CD4-positive, alpha-beta T cell treated with Interleukin-2 at 100 ng/mL for 4 hours (primary cell): ENCODE measurements at places on chromosomes 11 and 22.

DNA sequence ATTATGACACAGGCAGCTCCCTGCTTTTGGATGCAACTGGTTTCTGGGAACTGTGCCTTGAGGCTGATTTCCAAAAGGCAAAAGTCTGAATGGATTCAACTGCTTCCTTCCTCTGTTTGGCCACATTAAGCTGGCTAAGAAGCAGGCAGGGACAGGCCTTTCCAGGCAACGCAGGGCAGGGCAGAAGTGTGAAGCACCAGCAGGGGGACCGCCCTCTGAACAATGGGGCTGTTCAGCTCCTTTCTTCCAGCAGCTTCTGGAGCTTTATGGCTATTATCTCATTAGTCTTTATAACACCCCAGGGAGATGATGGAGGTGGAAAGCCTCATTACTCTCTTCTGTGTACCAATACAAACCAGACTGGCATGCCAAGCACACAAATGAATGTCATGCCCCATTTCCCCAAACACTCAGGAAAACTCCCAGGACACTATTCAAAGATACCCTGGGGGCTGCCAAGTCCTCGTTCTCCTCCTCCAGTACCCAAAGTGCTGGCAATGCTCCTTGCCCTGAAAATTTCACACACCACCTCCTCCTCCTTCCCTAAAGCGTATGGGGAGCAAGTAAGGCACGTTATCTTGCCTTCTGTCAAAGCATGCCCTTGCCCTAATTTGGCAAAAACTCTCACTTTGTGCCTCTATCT lies 21.3 kb downstream of the MORC2 start:
- no peak for DNase-seq

DNA sequence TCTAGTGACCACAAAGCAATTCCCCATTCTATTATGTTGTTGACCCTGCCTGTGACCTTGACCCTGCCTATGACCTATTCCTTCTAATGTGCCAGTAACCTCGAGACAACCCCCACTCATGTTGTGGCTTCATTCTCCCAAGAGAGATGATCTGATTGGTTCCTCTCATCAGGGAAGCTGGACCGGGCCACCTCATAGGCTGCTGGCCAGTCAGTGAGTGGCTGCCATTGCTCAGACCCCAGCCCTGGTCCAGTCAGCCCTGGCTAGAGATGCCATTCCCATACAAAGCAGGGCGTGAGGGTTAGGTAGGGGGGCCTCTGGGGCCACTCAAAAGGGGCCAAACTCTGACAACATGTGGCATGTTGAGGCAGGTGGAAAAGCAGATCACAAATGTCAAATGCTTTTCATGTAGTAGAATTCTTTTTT lies 11.9 kb downstream of the SLC29A2 start:
- no peak for DNase-seq

- DNase-seq = no peak
Observed at GRCh38 chr11:118914987-118915386, 10.7 kb downstream of the BCL9L start.

DNA sequence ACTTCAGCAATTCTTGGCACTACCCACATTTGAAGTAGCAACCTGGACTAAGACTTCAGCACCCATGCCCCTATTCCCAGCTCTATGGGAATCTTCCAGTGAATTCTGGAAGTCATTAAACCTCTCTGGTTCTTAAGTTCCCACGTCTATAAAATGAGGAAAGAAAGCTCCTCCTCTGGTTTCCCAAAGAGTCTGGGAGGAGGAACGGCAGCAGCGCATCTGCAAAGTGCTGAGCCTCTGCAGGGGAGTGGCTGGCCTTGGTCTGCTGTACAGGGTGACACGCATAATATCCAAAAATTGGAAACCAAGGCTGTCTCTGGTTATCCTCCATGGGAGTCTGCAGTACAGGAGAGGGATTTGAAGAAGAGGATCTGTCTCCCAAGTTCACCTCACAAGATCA lies 73.6 kb upstream of the TP53I11 start:
- no peak for DNase-seq

DNA sequence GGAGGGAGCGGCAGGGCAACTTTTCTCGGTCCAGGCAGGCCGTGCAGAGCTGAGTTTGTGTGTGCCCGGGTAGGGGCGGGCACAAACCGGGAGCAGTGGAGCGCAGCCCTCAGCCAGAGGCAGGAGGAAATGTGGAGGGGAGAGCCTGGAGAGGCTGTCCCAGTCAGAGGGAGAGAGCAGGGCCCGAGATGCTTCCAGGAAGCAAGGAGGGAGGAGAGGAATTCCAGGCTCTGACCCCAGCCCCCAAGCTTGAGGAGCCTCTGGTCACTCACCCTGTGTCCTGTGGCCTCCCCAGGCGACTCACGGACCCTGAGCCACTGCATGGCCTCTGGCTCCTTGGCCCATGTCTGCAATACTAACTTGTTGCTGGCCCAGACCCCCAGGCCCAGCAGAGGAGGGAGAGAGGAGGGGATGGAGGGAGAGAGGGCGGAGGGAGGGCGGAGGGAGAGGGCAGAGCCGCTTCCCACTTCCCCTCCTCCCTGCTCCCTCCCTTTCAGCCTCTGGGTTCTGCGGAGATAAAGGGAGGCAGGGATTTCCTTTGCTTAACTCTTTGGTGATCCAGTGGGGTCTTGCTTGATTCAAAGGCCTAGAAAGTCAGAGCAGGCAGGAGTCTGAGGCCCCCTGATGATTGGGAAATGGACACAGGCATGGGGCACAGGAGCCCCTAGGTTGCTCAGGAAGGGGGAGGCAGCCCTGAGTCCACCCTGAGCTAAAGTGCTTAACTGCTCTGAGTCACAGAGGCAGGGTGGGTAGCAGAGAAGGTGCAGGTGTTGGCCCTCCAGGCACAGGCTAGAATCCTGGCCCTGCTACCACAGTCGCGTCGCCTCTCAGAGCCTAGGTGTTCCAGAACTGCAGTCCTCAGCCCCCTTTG lies at the start of gene C1QTNF6:
Gene C1QTNF6 (minus strand): TSS at position 357 of the 871 bp plus-strand sequence. CDS start 34 bp downstream, at position 323.
- no peak for DNase-seq
